Renal cortical epithelial cell (primary cell): ENCODE measurements at places on chromosomes 2 and 18.
A peak's percentile ranks its signal among the peaks of the same experiment; 100 is the strongest.

- DNase-seq = peak; percentile 95
Measured at GRCh38 chr2:102258386-102259074, 52.8 kb upstream of the IL1RL1 start.

GRCh38 chr2:220154304-220154703 lies 526.9 kb downstream of the SLC4A3 start:
- no peak for DNase-seq

DNA sequence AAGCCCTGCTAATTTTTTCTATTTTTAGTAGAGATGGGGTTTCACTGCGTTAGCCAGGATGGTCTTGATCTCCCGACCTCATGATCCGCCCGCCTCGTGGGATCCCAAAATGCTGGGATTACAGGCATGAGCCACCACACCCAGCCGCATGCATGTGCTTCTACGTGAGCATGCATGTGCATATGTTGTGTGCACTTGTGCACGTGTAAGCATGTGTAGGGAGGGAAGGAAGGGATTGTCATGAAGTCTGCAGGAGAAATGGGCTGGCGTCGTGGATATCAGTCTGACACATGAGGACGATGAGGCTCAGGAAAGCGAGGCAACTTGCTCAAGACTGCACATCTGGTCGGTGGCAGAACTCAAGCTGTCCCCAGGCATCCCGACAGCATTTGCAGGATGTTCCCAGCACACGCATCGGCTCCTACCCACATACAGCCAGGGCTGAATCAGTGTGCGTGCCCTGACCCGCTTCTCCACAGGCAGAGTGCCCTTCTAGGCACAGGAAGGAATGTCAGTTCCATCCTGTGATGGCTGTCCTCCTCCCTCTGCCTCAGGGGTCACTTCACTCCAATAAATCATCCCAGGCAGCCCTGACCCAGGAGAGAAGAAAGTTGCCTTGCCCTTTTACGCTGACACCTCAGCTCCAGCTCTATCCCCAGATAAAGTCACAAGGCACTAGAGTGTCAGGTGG lies 49.9 kb upstream of the SLC14A2 start:
- no peak for DNase-seq

DNA sequence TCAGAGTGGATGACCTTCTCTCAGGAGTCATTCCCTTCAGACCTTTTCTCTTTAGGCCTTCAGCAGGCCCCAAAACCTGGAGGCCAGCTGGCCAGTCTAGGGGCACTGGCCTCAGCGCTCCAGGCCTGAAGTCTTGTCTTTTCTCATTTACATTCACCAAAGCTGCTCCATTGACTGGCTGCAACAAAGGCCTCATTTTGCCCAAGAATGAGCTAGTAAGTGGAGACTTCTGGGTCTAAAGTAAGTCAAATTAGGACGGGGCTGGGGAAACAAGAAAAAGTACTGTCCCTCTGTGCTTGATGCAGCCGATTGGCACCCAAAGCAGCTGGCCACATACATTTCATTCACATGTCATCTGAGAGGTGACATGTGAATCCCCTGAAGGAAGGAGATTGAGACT lies 83.8 kb upstream of the RIOK3 start:
- DNase-seq = no peak
